NCI-H774 (cell line): ENCODE measurements at places on chromosomes 13 and 19.

DNA sequence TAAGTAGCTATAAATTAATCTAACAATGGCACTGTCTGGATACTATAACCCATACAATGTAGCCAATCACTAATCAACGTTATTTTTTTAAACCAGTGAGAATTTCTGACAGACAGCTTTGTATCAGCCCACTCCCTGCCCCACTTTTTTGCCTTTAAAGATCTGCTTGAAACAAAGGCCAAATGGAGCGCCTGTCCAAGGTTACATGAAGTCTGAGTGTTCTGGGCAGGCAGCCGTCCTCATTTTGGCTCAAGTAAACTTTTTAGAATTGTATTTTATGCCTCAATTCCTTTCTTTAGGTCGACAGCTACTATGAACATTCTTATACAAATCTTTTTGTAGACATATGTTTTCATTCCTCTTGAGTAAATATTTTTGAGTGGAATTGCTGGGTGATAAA lies 6.2 kb downstream of the IFT88 start:
- no peak for DNase-seq

GRCh38 chr19:31334849-31335624 lies 14.2 kb downstream of the TSHZ3 start:
- DNase-seq, result no peak

- DNase-seq, result no peak
Observed at GRCh38 chr19:31349160-31349881, at the start of gene TSHZ3. Gene TSHZ3 (minus strand): TSS chr19:31349436. CDS start chr19:31349219, 217 bp downstream.

DNA sequence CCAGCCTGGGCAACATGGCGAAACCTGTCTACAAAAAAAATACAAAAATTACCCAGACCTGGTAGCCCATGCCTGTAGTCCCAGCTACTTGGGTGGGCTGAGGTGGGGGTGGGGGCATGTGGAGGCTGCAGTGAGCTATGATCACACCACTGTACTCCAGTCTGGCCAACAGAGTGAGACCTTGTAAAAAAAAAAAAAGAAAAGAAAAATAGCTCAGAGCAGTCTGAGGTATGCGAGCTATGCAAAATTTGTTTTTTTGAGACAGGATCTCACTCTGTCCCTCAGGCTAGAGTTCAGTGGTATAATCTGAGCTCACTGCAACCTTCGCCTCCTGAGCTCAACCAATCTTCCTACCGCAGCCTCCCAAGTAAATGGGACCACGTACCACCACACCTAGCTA lies 7.1 kb upstream of the TOMM40 start:
- no peak for DNase-seq

DNA sequence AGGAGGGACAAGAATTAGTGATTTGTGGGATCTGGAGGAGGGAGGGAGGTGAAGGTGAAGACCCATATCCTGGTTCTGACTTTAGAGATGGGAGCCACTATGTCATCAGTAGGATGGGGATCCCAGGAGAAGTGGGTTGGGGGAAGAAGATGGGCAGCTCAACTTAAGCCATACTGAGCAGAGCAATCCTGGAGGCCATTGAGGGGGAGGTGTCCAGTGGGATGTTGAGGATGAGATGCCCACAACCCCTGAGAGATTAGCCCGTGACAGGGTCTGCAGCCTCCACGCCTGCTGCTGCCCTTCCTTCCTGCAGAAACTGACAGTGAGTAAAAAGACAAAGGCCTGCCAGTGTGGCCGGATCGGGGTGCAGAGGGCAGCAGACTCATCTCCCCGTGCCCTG lies 11.2 kb upstream of the SIGLEC6 start:
- DNase-seq, result no peak

DNA sequence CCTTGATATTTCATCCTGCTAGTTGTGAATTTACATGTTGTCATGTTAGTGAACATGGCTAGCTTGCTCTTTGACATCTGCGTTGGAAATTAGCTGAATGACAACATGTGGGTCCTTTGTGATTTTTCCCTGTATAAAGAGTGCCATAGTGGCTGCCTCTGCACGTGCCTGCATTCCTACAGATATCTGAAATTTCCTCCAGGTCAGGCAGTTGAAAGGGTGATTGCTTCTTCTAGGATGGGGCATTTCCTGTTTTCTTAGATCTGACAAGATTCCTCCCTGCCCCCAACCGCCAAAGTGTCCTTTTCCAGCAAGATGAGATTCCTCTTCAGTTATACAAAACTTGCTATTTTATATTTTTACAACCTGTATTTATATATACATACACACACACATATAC lies 8.8 kb downstream of the ZNF525 start:
- no peak for DNase-seq
